ENCODE measurements at places on chromosomes 1 and 21.

- no peak for DNase-seq
These were observed 39.1 kb downstream of the MRPS6 start for GRCh38 chr21:34112316-34113033.

DNA sequence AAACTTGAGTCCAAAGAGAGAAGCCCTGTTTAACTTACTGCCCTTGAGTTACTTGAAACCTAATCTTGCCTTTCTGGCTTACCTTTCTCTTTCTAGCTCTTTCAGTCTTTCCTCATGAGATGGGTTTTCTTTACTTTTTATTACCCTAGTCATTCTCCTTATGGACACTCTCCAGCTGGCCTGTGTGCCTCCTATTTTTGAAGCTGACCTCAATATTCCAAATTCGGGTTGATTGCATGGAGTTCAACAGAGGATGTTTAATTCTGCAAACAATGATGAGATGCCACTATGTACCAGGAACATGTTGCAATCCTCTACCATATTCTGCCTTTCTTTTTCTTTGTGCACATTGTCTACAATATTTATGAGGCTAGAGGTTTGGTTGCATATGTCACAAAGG, 20.7 kb downstream of the DNAJC6 start:
- no peak for DNase-seq

DNA sequence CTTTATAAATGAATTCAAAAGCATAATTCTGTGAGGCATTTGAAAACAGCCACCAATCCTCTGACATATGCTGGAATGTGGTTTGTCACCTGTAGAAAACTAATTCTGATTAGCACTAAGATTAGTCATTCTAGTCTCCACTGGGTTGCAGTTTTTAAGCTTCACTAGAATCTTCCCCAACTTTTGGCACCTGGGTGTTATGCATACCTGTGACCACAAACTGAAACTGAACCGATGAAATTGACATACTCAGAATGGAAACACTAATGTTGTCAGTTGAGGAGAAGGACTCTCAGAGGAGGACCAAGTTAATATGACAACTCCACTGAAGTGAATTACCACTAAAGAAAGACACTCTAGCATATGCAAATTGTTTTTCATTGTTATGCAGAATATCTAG, 285.8 kb upstream of the NEGR1 start:
- DNase-seq = no peak

DNA sequence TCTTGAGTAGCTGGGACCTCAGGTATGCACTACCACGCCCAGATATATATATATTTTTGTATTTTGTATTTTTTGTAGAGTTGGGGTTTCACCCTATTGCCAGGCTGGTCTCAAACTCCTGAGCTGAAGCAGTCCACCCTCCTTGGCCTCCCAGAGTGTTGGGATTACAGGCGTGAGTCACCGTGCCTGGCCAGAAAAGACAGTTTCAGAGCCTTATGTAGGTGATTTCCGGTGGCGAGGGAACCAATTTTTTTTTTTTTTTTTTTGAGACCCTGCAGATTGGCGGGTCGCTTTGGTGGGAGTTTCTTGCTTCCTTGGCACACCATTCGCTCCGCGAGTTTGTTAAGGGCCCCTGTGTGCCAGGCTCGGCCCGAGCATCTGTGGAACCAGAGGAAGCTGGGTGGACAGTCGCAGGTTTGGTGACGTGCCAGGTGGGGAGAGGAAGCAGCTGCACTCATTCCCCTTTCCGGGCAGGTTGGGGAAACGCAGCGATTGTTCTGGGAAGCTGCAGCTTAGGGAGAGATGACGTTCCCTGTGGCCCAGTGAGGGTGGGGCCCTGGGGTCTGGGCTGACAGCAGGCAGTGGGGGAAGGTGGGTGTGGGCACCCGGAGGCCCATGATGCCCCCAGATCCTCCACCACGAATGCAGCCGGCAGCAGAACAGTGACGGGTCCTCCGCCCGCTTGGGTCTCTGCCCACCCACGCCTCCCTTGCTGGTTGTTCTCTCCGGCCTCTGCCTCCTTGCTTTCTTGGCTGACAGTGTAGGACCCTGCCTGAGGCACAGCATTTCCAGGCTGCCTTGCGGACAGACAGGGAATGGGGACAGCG, 25.1 kb downstream of the SPSB1 start:
- peak; percentile 38 for DNase-seq
